ENCODE measurements at places on chromosomes 5 and 9.

- DNase-seq: no peak
- H3K36me3 ChIP-seq: no peaks in the 10 kb centered on the region
- no peak overlapping the region for H3K27ac ChIP-seq
- H3K27me3 ChIP-seq: no peaks in the 10 kb centered on the region
- H3K4me1 ChIP-seq: no peaks in the 10 kb centered on the region
Observed at GRCh38 chr9:489198-490197, 274.8 kb downstream of the DOCK8 start.

DNA sequence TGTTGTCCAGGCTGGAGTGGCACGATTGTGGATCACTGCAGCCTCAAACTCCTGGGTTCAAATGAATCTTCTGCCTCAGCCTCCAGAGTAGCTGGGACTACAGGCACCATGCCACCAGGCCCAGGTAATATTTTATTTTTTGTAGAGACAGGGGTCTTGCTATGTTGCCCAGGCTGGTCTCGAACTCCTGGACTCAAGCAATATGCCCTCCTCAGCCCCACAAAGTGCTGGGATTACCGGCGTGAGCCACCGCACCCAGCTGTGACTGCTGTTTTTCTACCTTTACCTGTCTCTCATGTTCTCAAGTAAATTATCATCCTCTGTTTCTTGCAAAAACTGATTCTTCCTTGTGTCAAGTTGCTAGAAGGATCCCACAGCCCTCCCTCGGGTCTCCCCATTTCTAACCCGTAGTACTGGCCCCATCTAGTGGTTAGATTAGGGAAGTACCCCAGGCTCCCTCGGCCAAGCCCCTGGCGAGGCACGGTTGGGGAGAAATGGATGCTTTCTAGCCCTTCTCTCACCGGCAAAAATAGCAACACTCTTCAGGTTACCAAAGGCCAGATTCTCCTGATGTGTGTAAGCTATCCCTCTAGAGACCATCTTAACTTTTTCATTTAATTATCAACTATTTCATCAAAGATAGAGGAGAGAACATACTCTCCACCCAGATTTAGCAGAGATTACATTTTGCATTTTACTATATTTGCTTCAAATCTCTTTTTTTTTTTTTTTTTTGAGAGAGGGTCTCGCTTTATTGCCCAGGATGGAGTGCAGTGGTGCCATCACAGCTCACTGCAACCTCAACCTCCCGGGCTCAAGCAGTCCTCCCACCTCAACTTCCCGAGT, 19.2 kb upstream of the TOR1B start:
- H3K4me3 ChIP-seq: no peak overlapping the region
- peaks cover 24% of the 10 kb centered on the region for H3K27me3 ChIP-seq
- DNase-seq: peak; percentile 77
- H3K4me1 ChIP-seq: peaks cover 2% of the 10 kb centered on the region

GRCh38 chr9:35914301-35914807, 5.1 kb downstream of the SPAAR start:
- H3K4me3 ChIP-seq: no peak overlapping the region
- no peaks in the 10 kb centered on the region for H3K36me3 ChIP-seq
- peak; percentile 46 for DNase-seq
- H3K4me1 ChIP-seq: peaks cover 20% of the 10 kb centered on the region
- H3K27ac ChIP-seq: peak overlapping the region; percentile 23

GRCh38 chr5:119336845-119337580, 18.8 kb upstream of the TNFAIP8 start:
- H3K27ac ChIP-seq: no peak overlapping the region
- H3K27me3 ChIP-seq: no peaks in the 10 kb centered on the region
- H3K36me3 ChIP-seq: no peaks in the 10 kb centered on the region
- H3K4me1 ChIP-seq: peaks cover 3% of the 10 kb centered on the region

GRCh38 chr9:78539904-78540303, 243.0 kb downstream of the PSAT1 start:
- H3K27me3 ChIP-seq: no peaks in the 10 kb centered on the region
- H3K4me3 ChIP-seq: no peak overlapping the region
- no peak overlapping the region for H3K27ac ChIP-seq
- peaks cover 3% of the 10 kb centered on the region for H3K4me1 ChIP-seq

GRCh38 chr5:33890131-33891032, 1.4 kb downstream of the ADAMTS12 start:
- peak overlapping the region; percentile 85 for H3K27ac ChIP-seq
- peaks cover 8% of the 10 kb centered on the region for H3K4me1 ChIP-seq
- H3K36me3 ChIP-seq: no peaks in the 10 kb centered on the region
- H3K27me3 ChIP-seq: no peaks in the 10 kb centered on the region
- DNase-seq: peak; percentile 71
- peak overlapping the region; percentile 81 for H3K4me3 ChIP-seq

DNA sequence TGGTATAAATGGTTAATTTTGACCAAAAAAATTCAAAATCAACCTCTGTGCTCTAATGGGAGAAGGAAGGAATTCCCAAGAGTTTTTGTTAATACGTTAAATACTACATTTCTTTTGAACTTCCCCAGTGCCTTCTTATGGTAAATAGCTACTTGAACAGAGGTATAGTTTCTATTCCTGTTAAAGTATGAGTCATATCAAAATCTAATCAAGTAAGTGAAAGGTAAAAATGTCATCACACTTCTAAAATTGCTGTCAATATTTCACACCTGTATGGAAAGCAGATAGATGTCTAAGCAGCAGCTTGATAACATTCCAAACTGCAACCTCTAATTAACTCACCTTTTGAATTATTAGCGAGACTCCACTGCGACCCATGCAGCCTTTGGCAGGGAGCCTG, 214.1 kb upstream of the MEF2C start:
- no peak overlapping the region for H3K27ac ChIP-seq
- no peak for DNase-seq

GRCh38 chr5:131265311-131265803, 1.5 kb downstream of the CDC42SE2 start:
- no peaks in the 10 kb centered on the region for H3K27me3 ChIP-seq
- H3K27ac ChIP-seq: no peak overlapping the region
- DNase-seq: peak; percentile 59
- peaks cover 3% of the 10 kb centered on the region for H3K4me1 ChIP-seq

- peaks cover 2% of the 10 kb centered on the region for H3K4me1 ChIP-seq
- H3K36me3 ChIP-seq: no peaks in the 10 kb centered on the region
- no peak for DNase-seq
- no peak overlapping the region for H3K27ac ChIP-seq
Observed at GRCh38 chr9:88974641-88975040, 16.6 kb upstream of the S1PR3 start.

DNA sequence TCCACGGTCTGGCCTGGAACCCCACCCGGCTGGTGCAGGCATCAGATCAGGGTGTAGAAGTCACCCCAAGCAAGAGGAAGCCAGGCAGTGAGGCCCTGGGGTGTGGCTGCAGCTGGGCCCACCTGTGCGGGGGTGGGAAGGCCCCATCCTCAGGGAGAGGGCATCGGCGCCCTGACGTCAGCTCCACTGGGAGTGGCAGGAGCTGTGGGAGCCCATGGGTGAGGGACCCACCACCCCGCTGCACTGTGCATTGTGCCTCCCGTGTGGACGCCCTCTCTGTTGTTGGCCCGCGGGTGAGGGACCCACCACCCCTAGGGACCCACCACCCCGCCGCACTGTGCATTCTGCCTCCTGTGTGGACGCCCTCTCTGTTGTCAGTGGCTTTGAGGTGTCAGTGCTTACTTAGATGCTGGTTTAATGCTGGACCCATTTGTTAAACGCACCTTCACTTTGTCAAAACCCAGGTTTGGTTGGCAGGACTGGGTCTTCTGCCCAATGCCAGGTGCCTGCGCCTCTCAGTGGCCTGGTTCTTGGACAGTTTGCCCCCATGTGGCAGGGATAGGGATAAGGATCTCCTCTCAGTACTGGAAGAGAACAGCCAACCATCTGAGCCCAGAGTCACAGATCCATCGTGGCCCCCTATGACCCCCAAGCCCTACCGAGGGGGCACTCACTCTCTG, 6.9 kb upstream of the EXOC3 start:
- DNase-seq: peak; percentile 49
- no peak overlapping the region for H3K4me3 ChIP-seq
- peaks cover 12% of the 10 kb centered on the region for H3K36me3 ChIP-seq
